ENCODE measurements at places on chromosomes 4 and X.

GRCh38 chrX:134407065-134407376, 52.9 kb upstream of the HPRT1 start:
- no peak for DNase-seq

DNA sequence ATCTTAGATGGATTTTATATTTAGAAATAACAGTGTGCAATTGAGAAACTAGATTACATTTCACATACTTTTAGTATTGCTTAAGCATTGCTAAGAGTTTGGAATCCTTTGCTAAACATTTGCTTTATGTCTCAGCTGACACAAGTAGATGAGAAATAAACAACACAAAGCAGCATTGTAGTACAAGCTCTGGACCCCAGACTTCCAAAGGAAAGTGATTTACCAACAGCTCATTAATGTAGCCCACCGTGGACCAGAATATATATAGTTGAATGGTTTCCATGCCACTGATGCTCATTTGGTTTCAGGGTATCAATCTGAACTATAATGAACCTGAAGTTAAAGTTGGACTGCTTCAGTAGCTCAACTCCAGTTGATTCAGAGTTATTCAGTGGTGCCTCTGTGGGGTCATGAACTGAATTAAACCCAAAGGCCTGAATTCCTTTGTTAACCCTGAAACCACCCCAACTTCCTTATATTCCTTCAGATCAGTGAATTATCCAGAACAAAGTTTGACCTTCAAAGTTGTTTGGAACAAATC, 132.1 kb upstream of the NEIL3 start:
- DNase-seq: no peak

DNA sequence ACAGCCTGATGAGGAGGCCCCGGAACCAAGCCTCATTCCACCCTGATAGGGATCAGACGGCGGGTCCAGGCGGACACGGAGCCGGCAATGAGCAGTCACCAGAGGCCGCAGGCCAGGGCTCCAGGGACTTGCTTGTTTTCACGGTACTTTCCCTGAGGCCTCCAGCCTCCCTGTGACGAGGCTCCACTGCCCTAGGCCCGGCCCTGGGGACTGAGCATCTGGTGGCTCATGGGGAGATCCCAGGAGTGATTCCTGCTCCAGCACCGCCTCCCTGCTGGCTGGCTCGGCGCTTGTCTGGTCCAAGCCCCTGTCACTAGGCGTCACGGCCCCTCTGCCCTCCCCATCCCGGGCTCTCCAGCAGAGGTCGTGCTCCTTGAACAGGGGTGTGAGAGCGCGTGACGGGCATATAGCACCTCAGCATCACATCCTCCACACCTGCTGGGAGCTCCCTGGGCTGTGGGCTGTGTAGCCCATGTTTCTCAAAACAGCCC, 14.1 kb downstream of the HTRA3 start:
- DNase-seq: no peak

- DNase-seq: no peak
Observed at GRCh38 chr4:123064390-123064789, 142.0 kb upstream of the NUDT6 start.

DNA sequence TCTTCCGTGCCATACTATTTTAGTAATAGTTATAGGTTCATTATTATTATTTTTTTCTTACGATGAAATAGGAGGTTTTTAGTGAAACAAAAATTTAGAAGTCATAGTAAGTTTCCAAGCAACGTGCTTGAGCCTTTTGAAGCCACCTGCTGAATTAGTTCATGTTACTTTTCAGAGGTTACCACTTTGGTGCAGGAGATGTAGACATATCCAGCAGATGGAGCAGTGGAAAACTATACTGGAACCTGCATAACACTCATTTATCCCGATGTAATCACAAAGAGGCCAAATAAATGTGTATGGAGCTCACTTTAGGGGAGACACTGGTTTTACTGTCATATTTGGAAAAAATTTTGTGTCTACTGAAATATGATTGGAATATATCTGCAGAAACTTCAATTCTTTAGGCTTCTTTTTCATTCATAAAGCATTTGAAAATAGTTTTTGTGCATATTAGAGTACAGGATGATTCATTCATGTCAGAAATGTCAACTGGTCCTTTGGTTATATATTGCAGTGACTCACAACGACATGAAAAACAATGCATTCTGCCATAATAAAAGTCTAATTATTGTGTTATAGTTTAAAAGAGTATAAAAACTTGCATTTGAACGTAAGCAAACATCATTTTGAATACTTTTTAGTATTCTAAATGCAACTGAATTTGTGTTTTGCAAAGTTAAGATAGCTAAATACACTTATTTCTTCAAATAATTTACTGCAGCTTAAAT, 2182.9 kb upstream of the TENM3 start:
- no peak for DNase-seq

GRCh38 chrX:119684916-119685224, 8.1 kb downstream of the SEPTIN6 start:
- DNase-seq: no peak

DNA sequence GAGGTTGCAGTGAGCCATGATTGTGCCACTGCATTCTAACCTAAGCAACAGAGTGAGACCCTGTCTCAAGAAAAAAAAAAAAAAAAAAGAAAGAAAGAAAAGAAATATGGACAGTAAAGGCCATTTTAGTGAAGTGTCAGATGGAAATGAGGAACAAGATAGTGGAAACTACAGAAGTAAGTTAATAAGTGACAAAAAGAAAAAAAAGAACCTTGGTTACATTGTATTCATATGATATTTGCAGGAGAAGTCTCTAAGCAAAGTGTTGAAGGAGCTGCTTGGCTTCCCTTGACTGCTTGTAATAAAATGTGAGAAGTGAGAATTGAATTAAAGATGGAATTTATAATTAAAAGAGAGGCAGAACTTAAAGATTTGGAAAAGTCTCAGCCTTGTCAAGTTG, 73.2 kb downstream of the HOPX start:
- no peak for DNase-seq

DNA sequence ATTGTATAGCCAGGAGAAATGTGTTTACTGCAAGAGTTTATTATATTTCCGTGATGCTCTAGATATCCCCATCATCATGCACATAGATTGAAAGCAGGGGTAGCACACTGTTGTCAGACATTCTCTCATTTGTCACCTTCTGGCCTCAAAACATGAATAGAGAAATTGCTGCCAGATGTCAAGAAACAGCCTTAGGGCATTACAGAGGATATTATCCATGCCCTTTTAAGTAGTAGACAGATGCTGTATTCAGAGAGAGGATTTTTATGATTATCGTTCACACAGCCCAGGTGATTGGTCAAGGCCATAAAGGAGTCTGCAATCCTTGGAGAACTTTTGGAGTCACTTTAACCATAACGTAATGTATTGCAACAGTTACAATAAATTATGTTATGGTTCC, 1961.5 kb upstream of the TENM3 start:
- DNase-seq: no peak

GRCh38 chr4:41912546-41912945, 22.7 kb upstream of the TMEM33 start:
- DNase-seq: no peak

GRCh38 chrX:147737690-147738089, 174.0 kb upstream of the FMR1 start:
- no peak for DNase-seq

- no peak for DNase-seq
Observed at GRCh38 chrX:39196192-39197102, 395.2 kb downstream of the MID1IP1 start.

DNA sequence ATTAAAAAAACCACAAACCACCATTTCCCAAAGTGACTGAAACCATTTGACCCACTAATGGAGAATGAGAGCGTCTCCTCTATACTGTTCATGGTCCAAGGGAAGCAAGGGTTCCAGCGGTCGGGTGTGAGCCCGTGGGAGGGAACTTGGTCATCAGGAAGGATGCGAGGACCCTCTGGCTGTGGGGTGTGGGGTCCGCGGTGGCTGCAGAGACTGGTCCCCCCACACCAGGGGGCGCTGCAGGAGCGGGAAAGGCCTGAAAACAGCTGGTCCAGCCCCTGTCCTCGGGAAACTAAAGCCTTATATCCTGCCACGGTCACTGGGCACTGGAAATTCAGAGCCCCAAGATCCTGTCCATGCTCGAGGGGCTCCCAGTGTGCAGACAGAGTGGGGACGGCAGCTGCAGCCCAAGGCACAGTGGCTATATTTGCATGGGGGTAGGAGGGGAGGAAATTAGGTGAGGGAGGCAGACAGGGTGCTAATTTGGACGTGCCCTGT, 4.3 kb downstream of the BLOC1S4 start:
- peak; percentile 87 for DNase-seq

DNA sequence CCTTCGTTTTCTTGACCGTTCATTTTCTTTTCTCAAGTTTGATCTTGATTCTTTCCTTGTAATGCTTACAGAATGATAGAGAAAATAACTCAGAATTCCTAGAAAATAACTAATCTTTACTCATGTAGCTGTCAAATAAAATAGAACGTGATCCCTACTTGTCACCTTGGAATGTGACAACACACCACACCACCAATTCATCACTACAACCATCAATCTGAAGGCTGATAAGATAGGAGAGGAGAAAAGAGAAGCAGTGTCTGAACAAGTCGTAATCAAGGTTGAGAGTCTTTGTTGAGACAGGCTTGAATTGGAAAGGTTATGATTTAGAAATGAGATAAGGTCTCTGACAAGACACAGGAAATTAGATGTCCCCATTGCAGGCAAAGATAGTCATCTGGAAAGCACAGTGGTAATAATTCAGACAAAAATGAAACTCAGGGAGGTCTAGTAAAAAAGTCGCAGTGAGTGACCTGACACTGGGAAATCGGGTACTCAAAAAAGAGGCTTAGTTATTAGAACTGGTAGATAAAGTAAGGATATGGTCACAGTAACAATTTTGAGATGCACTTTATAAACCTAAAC, 456.2 kb downstream of the FAT4 start:
- DNase-seq: no peak

GRCh38 chr4:154329268-154329868, 162.2 kb downstream of the DCHS2 start:
- DNase-seq: no peak

DNA sequence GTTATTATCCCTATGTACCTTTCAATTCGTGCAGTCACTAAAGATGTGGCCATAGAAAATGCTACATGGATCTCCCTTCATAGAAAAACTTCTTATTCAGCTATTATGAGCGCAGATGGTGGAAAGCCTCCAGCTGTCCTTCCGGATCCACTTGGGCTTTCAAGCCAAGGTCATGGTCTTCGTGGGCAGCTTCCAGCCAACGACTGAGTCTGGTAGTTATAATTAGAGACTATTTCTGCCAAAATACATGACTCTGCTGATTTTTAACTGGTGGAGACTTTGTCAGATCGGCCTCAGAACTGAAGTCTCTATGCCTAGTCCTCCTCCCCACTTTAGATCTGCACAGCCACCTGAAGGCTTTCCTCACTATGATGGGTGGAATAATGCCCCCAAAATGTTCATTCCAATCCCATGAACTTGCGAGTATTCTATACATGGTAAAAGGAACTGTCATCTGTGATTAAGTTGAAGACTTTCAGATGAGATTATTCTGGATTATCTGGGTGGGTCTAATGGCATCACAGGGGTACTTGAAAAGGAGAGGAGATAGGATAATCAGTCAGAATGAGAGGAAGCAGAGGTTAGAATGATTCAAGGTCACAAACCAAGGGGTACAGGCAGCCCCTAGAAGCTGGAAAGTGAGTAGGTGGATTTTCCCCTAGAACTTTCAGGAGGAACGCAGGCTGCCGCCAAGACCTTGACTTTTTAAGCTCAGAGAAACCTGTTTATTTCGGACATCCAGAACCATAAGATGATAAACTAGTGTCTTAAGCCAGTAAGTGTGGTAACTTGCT, 171.1 kb upstream of the CXCL13 start:
- no peak for DNase-seq

DNA sequence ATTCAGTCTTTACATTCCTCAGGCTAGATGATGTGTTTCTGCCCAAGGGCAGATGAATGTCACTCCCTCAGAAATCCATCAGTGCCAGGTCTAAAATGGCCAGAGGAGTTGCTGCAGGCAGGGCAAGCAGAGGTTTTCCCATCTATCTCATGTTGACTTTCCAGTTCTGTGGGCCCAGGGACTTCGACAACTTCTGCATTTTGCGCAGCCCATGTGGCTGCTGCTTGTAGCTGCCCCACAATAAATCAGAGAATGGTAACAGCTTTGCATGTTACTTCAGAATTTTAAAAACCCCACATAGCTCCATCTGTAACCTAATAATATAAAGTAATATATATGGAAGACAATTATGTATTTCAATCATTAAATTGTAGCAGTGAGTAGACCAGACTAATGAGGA, 1367.7 kb upstream of the AGA start:
- DNase-seq: no peak

DNA sequence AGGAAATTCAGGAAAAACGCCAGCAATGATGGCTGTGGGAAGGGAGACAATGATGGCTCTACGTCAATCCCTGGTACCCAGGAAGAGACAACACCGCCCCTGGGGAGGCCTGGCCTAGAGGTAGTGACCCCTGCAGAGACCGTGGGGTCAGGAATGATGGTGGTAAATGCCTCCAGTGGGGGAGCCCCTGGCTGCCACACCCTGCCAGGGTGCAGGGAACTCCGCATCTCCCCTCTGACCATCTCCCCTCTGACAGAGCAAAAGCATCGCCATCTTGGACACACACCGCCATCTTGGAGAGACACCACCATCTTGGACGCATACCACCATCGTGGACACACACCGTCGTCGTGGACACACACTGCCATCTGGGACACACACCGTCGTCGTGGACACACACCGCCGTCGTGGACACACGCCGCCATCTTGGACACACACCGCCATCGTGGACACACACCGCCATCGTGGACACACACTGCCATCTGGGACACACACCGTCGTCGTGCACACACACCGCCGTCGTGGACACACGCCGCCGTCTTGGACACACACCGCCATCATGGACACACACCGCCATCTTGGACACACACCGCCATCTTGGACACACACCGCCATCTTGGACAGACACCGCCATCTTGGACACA, 9.9 kb downstream of the ASMTL start:
- peak; percentile 32 for DNase-seq
